ENCODE measurements at places on chromosomes 5 and 9.

DNA sequence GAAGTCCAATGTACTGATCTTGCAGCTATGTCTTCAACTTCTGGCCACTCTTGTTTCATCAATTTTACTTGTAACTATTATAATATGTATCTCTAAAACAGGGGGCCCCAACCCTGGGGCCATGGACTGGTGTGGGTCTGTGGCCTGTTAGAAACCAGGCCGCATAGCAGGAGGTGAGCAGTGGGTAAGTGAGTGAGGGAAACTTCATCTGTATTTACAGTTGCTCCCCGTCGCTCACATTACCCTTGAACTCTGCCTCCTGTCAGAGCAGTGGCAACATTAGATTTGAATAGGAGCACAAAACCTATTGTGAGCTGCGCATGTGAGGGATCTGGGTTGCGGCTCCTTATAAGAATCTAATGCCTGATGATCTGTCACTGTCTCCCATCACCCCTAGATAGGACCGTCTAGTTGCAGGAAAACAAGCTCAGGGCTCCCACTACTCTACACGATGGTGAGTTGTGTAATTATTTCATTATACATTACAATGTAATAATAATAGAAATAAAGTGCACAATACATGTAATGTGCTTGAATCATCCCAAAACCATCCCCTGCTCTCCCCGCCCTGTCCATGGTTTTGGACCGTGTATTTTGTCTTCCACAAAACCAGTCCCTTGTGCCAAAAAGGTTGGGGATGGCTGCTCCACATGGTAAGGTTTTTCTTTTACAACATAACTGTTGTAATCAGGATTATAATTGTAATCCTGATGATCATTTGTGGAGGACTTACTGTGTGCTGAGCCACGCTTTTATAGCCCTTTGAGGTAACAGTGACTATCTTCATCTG, 26.9 kb upstream of the SH3PXD2B start:
- DNase-seq: no peak

GRCh38 chr5:176432707-176433106, 15.5 kb upstream of the FAF2 start:
- no peak for DNase-seq

GRCh38 chr9:22337261-22337660, 109.4 kb upstream of the DMRTA1 start:
- no peak for DNase-seq

DNA sequence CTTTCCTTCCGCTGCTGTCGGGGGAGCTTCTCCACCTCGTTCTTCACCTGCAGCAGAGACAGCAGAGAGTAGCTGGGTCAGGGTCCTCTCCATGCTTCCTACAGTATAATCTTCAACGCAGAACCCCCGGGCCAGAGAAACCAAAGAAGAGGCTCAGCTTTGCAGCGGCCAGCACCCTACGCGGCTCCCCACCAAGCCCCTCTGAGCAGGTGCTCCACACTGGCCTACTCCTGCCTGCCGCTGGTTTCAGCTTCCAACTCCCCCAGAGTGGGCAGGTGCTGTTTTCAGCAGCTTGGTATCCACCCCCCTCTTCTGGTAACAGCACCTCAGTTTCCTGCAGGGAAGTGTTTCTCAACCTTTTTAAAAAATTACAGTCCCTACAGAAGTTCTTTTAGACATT, 58.3 kb upstream of the FBXW11 start:
- no peak for DNase-seq

DNA sequence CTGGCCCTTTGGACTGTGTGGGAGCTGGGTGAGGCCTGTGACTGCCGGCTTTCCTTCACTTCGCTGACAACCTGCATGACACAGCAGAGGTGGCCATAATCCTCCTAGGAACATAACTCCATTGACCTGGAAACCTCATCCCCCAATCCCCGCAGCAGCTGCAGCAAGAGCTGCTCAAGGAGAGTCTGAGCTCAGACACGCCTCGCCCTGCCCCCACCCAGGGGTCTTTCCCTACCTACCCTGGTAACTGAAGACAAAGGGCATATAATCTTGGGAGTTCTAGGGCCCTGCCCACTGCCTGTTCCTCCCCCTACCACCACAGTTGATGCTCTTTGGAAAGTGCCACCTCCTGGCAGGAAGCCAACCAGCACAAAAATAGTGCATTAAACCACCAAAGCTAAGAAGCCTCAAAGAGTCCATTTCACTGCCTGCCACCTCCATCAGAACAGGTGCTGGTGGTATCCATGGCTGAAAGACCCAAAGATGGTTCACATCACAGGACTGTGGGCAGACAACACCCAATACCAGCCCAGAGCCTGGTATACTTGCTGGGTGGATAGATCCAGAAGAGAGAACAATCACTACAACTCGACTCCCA, 18.4 kb downstream of the TRIM36 start:
- no peak for DNase-seq

DNA sequence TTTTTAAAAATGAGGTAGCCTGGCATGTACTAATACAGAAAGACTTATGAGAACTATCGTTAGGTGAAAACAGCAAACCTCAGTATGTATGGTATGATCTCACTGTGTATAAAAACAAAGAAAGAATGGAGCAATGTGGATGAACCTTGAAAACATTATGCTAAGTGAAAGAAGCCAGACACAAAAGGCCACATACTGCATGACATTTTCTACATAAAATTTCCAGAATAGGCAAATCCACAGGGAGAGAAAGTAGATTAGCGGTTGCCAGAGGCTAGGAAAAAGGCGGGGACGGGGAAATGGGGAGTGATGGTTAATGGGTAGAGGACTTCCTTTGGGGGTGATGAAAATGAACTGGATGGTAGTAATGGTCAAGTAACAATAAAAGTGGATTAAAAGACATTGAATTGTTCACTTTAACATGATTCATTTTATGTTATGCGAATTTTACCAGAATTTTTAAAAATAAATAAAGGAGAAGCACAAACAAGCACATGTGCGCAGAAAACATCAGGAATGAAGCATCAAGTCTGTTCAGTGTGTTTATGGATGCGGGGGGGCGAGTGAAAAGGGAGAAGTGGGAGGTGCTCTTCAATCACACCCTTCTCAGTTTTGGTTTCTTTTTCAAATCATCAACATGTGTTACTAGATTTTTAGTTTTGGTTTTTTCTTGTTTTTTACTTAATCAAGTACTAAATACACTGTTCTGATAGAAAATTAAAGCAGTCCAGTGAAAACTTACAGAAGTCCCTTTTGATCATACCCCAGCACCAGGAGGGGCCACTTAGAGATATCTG, 16.3 kb downstream of the ROR2 start:
- DNase-seq: no peak

DNA sequence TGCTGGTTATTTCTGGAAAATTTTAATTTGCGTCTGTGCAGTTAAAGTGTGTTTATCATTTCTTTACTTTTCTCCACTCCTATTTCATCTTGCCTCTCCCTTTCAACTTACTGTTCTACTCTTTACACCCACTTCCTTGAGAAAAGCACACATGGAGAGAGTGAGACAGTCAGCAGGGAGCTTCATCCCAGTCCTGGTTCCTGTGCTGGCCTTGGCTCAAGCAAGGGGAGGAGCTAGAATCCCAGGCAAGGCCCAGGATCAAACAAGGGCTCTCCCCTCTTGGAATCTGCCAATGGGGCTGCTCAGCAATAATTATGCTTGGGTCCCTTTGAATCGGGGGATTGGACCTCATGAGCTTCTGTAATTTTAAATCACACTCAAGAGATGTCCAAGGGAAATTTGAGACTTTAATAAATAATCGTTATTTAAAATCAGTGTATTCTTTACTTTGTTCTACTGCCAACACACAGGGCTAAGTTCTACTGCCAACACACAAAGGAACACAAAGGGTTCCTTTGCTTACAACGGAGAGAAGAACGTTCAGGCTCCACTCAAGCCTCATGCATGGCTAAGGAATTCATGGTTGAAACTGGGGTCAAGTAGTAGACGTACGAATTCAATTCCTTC, 439.3 kb upstream of the DAB2 start:
- no peak for DNase-seq

DNA sequence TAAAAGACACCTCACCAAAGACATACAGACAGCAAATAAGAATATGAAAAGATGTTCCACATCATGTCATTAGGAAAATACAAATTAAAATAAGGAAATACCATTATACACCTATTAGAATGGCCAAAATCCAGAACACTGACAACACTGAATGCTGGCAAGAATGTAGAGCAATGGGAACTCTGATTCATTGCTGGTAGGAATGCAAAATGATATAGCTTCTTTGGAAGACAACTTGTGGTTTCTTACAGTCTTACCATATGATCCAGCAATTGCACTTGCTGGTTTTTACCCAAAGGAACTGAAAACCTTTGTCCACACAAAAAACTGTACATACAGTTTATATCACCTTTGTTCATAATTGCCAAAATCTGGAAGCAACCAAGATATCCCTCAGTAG, 6.5 kb downstream of the TMEM161B start:
- DNase-seq: no peak

DNA sequence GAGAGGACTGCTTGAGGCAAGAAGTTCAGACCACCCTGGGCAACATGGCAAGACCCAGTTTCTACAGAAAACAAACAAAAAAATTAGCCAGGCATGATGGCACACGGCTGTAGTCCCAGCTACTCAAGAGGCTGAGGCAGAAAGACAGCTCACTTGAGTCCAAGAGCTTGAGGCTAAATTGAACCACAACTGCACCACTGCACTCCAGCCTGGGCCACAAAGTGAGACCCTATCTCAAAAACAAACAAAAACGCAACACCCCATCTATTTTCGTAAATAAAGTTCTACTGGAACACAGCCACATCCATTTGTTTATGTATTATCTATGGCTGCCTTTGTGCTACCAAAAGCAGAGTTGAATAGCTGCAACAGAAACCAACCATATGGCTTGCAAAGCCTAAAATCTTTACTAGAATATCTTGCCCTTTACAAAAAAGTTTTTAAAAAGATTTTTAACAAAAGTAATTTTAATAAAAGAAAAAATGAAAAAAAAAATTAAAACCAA, 67.5 kb downstream of the SETX start:
- DNase-seq: no peak

- DNase-seq: no peak
Observed at GRCh38 chr9:125359011-125359410, 97.4 kb downstream of the GAPVD1 start.

DNA sequence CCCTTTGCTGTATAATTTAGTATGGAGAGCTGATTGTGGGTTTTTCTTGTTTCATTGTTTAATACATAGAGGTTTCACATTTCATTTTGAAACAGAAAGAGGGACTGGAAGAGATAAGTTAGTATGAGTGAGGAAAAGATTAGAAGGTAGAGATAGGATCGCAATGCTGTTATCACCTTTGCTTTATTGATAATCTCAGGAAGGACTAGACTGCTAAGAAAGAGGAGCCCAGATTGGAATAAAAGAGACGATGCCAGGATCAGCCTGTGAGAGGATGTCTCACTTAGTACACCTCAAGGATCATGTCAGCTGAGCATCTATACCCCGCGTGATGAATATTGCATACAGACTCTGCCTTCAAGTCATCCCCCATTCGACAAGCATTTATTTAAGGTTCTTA, 178.0 kb upstream of the DMAC1 start:
- no peak for DNase-seq

DNA sequence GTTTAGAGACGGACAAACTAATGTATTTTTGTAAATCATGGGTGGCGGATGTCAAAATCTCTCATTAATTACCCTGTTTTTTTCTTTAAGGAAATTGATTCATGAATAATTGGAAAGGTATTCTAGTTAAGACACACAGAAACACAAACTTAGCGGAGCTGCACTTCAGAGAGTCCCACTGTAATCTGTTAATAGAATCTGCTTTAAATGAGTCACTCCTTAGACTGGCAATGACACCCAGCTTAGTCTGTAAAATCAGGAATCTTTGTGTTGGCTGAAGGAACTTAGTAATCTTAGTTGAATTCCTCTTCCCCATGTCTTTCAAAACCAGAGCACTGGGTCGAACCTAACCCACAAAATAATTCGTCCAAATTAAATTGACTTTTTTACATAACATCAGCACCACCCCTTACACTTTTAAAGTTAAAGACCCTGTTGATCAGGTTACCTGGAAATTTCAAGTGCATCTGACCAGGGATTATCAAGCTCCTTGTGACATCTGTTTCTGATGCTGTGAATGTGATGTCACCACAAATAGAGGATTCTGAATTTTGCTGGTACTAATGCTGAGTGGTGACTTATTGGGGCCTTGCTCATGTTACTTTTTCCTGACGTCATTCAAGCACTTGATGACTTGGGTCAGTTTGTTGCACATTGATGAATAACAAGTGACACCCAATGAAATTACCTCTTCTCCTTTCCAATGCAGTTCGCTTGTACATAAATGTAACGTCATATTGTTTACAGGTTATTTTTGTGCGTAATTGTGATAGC, 313.6 kb downstream of the KCTD16 start:
- DNase-seq: no peak

DNA sequence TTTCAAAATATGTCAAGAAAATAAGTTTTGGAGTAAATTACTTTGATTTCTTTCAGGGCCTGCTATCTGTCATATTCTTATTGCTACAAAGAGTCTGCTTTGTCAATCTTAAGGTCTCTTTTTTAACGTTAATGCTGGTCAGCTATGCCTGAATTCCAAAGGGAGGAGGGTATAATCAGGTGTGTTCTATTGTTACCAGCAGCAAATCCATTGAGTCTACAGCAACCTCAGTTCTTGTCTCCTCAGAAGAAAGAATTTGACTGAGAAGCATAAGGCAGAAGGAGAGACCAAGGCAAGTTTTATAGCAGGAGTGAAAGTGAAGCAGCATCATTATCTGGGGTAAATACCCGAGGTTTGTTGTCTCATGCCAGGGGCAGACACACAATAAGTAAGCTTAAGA, 23.7 kb upstream of the MINAR2 start:
- DNase-seq: no peak

GRCh38 chr9:98833090-98833956, 25.9 kb downstream of the GALNT12 start:
- DNase-seq: no peak

DNA sequence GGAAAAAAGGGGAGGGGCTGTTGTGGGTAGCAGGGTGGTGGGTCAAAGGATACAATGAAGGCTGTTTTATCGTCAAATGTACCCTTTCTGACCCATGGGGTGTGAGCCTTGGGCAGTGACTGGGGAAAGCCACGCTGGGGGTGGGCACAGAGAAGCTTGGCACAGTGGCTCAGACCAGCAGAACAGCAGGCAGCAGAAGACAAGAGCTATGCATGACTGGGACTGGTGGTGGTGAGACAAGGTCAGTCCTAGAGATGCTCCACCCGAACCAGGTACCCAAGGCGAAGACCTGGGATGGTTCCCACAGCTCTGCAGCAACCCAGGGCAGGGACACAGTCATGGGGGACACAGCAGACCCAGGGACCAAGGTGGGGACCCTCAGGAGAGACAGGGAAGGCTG, 38.3 kb downstream of the BICD2 start:
- DNase-seq: no peak

- no peak for DNase-seq
Observed at GRCh38 chr9:70760228-70760627, 345.8 kb upstream of the KLF9 start.
